H7 (cell line): ENCODE measurements at places on chromosomes 4 and X.

DNA sequence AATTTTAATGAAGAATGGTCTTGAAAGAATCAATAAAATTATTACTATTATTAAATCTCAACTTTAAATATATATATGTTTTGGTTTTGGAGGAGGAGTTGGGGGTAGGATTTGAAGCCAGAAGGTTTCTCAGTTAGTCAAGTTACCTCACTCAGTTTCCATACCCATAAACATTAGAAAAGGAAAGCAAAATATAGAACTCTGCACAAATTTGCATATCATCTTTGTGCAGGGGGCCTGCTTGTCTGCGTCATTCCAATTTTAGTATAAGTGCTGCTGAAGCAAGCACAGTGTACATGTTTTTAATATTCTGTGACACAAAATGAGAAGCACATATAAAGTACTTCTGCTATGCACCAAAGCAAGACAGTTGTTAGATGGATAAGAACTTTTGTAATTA, 47.5 kb upstream of the SCRG1 start:
- no peak for DNase-seq

DNA sequence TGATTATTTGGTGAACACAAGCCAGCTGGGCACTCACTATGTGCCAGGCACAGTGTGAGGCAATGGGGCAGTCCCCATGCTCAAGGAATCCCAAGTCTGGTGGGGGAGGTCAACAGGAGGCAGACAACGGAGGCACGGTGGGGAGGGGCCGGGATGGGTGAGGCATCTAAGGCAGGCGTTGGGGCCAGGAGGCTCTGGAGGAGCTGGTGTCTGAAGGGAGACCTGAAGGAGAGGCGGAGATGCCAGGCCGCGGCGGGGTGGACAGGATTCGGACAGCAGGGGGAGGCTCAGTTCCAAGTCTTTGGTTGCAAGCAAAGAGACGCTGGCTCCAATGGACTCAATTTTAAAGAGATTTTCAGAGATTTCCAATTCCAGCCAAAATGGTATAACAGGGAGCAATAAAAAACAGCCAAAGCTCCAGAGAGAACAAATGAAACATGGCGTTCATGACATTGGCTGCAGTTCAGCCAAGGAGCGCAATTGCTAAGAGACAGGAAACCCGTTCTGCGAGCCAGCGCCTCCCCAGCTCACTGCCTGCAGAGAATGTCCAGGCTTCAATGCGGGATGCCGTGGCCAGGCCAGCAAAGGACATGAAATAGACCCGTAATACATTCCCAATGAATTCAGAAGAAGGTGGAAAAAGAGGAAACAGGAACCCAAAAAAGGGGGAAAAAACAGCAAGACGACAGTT, 105.2 kb upstream of the LRPAP1 start:
- peak; percentile 41 for DNase-seq

DNA sequence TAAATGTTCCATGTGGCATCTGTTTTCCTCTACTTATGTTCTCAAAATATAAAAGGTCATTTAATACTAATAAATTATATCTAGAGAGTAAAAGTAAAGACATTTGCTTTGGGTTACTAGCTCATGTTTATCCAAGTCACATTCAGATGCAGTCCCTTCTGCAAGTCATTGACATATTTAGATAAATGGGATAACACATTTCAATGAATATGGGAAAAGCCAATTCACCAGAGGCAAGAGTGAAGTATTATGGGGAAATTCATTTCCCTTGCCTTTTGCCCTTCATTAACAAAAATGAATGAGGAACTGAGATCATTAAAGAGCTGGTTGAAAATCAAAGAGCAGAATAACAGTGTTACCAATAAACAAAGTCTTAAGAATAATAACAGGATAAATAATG, 306.2 kb upstream of the FSTL5 start:
- no peak for DNase-seq

GRCh38 chr4:25433966-25434827, 57.1 kb downstream of the ANAPC4 start:
- DNase-seq = no peak

DNA sequence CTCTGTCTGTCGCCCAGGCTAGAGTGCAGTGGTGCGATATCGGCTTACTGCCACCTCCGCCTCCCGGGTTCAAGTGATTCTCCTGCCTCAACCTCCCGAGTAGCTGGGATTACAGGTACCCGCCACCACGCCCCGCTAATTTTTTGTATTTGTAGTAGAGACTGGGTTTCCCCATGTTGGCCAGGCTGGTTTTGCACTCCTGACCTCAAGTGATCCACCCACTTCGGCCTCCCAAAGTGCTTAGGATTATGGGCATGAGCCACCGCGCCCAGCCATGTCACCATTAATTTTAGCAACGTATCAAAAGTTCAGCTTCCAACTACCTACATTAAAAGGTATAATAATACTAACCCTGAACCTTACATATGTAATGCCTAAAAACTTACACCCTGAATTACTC, 940 bp upstream of the UTP3 start:
- no peak for DNase-seq

DNA sequence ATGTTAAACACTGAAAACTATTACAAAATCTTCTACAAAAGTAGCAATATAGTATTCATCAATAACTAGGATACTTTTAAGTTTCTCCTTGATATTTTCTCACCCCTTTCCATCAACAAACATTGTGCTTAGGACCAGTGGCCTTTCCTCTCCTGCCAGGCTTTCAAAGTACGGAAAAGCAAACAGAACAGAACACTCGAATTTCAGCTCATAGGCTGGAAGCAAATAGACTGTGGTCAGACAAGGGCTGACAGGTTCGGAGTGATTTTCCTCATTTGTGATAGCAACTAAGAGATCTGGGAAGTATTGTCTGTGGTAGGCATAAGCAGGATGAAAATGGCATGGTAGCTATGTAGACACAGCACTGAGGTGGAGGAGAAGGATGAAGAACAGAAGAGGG, 68.6 kb upstream of the SORBS2 start:
- DNase-seq = no peak

DNA sequence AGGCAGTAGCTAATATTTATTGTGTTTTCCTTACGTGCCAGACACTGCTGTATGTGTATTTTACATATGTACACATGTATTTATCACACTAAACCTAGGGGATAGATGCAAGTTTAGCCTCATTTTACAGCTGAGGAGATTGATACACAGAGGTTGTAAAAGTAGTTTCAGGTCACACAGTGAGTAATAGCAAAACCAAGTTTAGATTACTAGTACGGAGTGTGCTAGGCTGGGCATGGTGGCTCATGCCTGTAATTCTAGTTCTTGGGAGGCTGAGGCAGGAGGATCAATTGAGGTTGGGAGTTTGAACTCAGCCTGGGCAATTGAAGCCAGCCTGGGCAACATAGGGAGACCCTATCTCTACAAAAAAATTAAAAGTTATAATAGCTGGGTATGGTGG, 701.1 kb upstream of the ATOH1 start:
- no peak for DNase-seq

DNA sequence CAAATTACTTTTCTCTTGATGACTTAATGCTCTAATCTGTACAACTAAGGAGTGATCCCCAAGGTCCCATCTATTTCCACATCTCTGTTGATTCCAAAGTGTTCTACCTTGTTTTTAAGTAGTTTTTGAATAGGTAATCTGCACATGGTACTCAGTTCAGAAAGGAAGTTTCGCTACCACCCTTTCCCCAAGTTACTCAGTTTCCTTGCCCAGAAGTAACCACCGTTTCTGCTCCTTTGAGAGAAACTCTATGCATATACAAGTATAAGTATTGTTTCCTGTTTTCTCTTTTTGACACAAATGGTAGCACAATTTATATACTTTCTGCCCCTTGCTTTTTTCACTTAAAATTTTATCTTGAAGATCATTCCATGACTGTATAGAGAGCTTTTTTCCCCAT, 18.1 kb downstream of the TMEM154 start:
- no peak for DNase-seq
